Hypothalamus (tissue), 51 donors: ENCODE measurements at places on chromosomes 4 and X.
A peak's percentile ranks its signal among the peaks of the same experiment; 100 is the strongest.

DNA sequence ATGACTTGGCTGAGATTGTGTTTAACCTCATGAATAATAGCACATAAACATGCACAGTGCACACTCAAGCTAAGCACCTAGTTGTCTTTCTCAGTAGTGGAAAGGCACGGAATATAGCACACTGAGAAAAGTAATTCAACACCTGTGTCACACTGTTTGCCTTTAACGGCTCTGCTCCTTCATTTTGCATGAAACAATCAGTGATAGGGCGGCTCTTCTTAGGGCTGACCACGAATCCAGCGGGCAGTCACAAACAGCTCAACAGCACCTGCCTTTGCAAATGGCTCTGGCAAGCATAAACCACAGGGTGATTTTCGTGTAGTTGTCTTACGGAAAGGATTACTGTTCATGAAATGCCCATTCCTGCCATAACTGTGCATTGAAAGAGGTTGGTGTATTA is 954.0 kb upstream of the TENM3 start:
- DNase-seq: no peak

DNA sequence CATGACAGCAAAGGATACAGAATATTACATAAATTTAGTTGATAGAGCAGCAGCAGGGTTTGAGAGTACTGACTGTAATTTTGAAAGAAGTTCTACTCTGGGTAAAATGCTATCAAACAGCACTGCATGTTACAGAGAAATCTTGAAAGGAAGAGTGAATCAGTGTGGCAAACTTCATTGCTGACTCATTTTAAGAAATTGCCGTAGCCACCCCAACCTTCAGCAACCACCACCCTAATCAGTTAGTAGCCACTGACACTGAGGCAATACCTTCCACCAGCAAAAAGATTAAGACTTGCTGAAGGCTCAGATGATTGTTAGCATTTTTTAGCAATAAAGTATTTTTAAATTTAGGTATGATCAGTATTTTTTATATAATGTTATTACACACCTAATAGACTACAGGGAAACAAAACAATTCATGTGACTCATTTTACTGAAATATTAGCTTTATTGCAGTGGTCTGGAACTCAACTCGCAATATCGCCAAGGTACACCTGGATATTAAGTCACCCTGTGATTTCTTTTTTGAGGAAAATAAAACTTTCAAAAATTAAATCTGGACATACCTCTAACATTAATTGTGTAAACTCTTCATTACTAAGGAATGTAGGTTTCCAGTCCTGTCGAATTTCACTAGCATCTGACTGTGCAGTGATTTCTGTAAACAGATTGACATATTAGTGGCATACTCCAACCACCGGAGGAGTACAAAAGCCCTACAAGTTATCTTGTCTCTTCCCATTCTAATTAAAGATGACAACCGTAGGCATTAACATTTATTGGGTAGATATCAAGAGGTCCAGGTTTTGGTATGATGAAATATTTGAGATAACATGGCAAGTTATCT is 71.1 kb downstream of the CLOCK start:
- DNase-seq: no peak

DNA sequence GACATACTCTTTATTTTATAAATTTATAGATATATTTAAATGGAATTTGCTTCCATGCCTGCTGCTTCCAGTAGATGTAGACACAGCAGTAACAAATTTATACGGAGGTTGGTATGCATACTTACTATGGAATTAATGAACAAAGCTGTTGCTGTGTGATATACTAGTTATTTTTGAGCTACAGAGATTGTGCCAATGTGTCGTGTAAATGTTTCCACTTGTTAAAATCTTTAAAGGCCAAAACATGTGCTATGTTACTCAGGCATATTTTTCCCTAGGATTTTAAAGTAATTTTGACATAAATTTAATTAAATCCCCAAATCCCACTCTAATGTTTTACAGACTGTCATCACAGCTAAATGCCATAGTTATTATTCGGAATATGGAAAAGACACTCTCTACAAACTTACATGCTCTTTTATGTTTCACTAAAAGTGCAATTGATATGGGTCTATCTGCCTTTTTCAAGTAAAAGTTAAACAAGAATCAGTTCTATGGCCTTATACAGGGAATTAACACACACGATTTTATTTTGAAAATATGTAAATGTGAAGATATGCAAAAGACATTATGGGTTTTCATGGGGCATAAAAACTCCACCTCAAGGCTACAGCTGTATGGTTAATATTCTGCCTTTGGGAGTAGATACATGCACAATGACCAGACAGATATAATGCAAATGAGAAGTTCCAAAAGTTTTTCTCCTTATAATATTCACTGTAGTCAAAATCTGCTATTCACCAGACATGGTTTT is 256.8 kb downstream of the FSTL5 start:
- DNase-seq: no peak

GRCh38 chr4:151099229-151099975 is at the start of gene RPS3A:
Gene RPS3A, plus strand, starts transcription at chr4:151099628. Its CDS starts 25 bp downstream, at chr4:151099653.
- peak; percentile 91 for DNase-seq

DNA sequence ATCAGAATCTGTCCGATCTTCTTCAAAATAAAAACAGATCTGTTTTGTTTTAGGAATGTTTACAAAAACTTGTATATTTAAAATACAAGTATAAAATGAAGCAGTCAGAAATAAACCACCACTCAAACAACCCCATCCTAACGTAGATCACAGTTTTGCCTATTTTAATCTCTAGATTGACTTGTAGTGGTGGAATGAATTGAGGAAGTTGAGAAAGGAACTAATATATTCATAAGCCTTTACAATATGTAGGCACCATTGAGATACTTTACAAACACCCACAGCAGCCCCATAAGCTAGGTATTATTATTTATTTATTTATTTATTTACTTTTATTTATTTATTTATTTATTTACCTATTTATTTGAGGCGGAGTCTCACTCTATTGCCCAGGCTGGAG is 52.3 kb upstream of the KLF3 start:
- DNase-seq: no peak

GRCh38 chr4:6834867-6835266 is 52.3 kb downstream of the KIAA0232 start:
- no peak for DNase-seq

DNA sequence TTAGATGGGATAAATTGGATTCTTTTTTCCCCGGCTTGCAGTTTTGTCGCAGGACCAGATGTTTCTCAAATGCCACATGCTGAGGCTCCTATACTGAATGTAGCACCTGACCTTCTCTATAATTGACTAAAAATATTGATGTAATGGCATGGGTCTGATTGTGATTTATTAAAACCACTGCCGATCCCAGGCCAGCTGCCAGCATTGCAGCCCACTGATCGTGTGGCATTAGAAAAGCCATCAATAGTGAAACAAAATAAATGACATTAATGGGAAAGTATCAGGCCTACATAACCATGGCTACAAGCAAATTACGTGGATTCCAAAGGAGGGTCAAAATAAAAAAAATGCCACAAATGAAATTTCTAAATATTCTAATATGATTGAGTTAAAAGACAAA is 98.7 kb downstream of the MAB21L2 start:
- DNase-seq: no peak

DNA sequence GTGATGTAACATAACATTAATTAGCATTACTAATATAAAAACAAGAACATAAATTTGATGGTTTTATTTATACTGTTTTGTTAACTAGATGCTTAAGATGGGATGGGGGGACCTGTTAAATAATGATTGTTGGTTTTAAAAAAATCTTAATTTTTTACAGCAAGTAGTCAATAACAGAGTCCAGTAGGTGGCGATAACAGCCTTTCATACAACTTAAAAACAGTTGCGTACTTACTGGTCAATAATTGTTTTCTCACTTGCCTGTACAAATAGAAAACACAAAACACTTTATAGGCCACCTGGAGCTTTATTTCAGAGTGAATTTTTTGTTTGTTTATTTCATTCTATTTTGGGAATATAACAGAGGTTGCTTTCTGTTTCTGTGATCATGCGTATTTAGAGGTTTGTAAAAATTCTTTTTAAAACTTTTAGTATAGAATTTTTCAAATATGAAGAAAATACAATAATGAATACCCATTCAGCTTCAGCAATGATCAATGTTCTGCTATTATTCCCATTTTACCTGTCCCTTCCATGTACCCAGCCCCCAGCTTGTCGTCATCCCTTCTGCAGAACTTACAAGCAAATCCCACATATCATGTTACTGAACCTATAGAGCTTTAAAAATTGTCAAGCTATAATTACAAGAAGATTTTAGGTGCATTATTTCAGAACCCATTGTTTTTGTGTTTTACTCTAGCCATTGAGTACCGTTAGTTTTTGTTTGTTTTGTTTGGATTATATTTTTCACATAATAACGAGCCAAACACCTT is 97.1 kb downstream of the MRPL1 start:
- no peak for DNase-seq

DNA sequence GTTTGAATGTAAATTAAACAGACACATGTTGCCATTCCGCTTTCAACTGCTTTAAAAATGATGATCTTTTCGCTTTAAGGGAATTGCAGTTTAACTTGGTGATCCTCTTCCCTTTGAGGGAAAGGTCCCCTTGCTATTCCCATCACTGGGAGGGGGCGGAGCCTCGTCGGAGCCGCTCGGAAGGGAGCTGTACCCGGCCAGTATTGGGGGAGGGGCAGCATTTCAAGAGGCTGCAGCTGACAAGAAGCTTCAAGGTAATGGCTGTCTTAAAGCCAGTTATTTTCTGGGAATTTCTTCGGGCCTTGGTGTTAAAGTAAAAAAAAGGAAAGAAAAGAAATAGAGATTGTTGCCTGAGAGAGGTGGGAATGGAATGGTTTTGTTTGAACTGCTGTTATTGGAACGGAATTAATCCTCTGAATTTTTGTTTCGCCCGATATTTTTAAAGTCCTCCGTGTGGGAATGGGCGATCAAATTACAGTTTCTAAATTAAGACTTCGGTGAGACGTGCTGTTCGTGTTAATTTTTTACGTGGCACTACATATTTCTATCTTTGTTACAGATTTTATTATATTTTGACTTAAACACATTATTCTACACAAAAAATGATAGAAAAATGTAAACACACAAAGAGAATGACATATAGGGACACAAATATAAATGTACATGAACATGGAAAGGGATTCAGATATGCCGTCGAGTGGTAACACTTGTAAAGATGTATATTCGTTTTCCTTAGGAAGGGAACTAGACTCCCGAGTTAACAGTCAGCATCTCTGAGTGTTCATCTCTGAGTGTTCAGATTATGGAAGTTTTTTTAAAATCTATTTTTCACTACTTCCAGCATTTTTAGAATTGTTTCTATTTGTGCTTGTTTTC is 9.2 kb downstream of the PWWP3B start:
- peak; percentile 2 for DNase-seq

GRCh38 chrX:108439961-108440696 is 491 bp downstream of the COL4A5 start:
- peak; percentile 0 for DNase-seq

- no peak for DNase-seq
Measured at GRCh38 chr4:150518559-150518958, 63.4 kb upstream of the MAB21L2 start.

- DNase-seq: no peak
Measured at GRCh38 chrX:155009994-155010472, 12.5 kb downstream of the F8 start.

DNA sequence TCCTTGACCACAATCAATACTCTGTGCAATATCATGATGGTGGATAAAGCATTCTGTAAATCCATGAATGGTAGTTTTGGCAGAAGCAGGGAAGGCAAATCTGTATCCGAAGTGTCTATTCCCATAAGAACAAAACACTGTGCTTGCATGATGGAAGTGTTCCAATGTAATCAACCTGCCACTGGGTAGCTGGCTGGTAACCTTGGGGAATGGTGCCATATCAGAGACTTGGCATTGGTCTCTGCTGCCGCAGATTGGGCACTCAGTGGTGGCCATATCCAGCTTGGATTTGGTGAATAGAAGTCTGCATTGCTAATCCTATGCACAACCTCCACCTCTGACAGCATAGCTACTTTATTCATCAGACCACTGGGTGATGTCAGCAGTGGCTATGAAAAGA is 114.3 kb upstream of the EMCN start:
- DNase-seq: no peak

- DNase-seq: peak; percentile 1
Measured at GRCh38 chrX:69163936-69164741, 1.1 kb downstream of the PJA1 start.

- no peak for DNase-seq
Measured at GRCh38 chrX:9532349-9532748, 67.5 kb downstream of the TBL1X start.

GRCh38 chrX:30085571-30085970 is 129.8 kb upstream of the MAGEB2 start:
- DNase-seq: no peak

- DNase-seq: no peak
Measured at GRCh38 chr4:140049849-140050637, 103.9 kb downstream of the MAML3 start.

GRCh38 chr4:41323706-41324105 is 67.0 kb downstream of the UCHL1 start:
- no peak for DNase-seq

DNA sequence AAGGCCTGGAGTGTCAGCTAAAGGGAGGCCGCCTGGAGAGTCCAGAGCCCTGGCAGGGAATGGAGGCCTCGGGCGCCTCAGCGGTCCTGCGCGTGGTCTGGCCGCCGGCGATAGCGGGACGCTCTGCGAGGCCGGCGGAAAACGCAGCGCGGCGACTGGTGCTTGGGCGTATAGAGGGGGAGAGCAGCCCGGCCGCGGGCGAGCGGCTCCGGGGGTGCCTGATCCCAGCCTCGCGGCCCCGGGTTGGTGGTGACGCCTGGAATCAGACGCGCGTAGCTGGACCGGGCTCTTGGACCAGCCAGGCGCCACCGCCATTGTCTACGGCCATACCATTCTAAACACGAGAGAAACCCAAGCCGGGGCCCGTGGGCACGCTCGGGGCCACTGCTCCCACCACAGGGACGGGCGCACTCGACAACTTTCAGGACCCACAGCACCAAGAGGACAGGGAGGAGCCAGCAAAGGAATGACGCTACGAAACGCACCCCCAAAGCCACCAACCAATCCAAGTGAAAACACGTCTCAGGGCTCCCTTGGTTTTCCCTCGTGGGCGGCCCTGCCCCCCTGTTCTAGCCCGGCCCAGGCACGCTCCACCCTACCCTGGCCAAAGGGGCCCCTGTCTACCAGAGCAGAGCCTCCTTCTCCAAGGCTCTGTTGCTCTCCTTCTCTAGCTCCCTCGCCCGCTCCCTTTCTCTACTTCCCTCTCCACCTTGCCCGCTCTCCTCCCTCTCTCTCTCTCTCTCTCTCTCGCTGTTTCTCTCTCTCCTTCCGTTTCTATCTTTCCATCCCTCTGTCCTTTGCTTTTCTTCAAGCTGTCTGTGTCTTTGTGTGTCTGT is 7.8 kb downstream of the FRG2 start:
- no peak for DNase-seq

DNA sequence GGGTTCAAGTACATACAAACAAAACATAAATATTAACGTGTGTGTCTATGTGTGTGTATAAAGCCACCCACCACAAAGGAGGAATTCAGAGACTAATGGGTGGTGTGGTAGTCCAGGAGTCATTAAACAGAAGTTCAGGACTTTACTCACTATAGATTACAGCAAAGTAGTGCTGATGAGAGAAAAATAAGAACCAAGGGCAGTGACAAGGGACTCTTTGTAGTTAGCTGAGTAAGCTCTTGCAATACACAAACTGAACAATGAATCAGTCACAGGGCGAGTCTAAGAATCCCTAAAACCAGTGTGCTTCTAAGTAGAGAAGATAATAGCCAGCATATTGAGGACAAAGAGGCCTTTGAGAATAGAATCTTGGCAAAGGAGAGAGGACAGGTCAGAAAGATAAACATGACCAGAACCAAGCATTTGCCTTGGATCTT is 232.4 kb downstream of the PPP3CA start:
- peak; percentile 16 for DNase-seq
